Substantia nigra (tissue), 51 donors: ENCODE measurements at places on chromosomes 13 and 19.

- DNase-seq: no peak
These were observed 362.8 kb downstream of the NALCN start for GRCh38 chr13:101053301-101054093.

- peak; percentile 17 for DNase-seq
These were observed 30.4 kb downstream of the ELAVL1 start for GRCh38 chr19:7975037-7975436.

DNA sequence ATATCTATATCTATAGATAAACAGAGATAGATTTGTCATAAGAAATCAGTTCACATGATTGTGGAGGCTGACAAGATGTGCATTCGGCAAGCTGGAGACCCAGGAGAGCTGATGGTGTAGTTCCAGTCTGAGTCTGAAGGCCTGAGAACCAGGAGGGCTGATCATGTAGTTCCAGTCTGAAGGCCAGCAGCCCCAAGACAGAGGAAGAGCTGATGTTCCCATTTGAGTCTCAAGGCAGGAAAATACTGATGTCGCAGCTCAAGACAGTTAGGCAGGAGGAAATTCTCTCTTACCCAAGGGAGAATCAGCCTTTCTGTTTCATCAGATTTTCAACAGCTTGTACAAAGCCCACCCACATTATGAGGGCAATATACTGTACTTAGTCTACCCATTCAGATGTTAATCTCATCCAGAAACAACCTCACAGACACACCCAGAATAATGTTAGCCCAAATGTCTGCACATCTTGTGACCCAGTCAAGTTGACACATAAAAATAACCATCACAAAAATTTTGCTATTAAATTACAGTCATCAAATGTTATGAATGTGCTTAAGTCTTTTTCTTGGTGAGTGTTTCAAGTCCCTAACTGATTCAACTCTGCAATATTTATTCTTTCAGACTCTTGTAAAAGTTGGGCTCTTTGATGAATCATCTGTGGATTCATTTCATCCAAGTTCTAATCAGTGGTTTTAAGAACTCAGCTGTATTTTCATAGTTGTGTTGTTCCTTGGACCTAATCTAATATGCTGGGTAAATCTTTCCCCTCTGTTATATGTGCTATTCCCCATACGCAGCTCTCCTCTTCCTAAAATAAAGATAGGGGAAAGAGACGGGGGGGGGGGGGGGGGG is 22.7 kb upstream of the LRCH1 start:
- no peak for DNase-seq

GRCh38 chr19:16850133-16850532 is 20.9 kb downstream of the SIN3B start:
- DNase-seq: no peak

GRCh38 chr13:78045916-78046315 is 127.3 kb upstream of the EDNRB start:
- DNase-seq: no peak

DNA sequence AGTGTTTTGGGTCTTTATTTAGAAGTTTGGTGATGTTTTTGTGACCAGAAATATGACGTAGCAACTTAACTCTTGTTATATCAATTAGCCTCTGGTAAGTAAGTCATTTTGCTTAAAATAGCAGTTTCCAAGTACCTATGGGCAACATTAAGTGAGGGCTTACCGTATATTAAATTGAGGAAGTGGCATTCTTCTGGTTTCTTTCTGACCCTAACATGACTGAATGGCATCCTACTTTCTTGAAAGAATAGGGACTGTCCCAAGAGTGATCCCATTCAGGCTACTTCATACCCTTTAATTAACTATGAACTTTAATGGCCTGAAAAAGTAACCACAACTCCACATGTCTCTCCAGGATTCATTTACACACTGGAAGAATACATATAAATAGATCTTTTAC is 106.6 kb downstream of the MZT1 start:
- no peak for DNase-seq

DNA sequence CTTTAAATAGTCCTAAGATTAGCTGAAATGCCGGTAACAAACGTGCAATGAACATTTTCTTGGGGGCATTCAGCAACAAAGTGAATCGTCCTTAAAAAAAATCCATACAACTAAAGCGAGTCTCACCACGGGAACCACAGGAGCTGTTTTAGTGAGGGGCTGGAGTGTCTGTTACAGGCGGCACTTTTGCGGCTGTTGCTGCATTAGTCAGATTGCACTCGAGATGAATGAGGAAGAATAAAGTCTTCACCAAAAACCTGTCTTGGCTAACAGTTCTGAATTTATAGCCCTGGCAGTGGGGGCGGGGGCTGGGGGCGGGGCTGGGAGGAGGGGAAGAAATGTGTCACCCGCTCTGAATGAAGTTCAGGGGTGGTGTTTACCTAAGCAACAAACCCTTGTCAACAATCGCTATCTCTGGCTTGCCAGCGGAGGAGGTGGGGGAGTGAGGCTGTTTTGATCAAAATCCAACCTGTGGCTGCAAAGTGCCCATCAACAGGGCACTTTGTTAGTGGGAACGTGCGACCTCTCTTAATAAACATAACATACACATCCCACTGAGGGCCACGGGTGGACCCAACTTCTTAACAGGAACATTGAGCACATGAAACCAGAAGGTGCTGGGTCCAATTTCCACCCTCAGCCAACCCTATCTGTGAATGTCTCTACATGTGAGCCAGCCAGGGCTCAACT is 44.5 kb downstream of the RFX2 start:
- no peak for DNase-seq

GRCh38 chr19:7631577-7631976 is 1.9 kb downstream of the PCP2 start:
- no peak for DNase-seq

DNA sequence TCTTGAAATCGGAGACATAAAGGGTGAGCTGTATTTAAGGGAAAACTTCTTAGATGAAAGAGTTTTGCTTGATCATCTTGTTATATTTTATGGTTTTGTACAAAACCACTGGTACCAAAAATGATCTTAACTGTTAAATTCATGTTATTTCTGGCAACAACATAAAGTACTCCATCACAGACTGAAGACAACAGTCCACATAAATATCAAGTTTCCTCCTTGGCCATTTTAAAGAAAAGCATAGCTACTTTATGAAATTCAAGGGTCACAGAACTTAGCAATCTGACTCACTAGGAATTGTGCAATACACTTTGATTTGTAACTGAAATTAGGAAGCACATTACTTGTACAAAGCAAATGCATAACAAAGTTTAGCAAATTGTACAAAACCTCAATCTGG is 66.3 kb downstream of the TBC1D4 start:
- DNase-seq: no peak

- DNase-seq: no peak
These were observed 23.3 kb downstream of the EXOSC8 start for GRCh38 chr13:37023871-37024270.

GRCh38 chr13:21361706-21362105 is 97.4 kb downstream of the ZDHHC20 start:
- no peak for DNase-seq

GRCh38 chr13:114166381-114167131 is 12.5 kb upstream of the CFAP97D2 start:
- DNase-seq: peak; percentile 84

GRCh38 chr19:56076498-56076897 is 44.6 kb downstream of the ZNF787 start:
- no peak for DNase-seq

DNA sequence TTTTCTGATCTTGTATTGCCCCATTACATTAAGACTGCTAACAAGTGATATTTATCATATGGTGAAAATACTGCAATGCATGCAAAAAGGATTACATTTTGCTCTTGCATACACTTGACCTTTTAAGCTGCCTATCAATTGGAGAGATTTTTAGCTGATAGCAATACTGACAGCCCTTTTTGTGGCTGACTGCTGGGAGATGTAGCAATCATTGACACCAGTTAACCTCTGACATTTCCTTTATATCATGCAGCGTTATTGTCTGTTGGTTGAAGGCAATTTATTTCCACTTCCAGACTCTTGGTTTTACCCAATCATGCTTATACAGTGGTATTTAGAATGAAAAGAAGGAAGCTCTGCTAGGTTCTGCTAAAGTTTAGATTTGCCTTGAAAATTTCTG is 364.0 kb downstream of the LMO7 start:
- no peak for DNase-seq

GRCh38 chr13:94249512-94249911 is 230.0 kb downstream of the DCT start:
- no peak for DNase-seq

GRCh38 chr19:51311351-51312257 is at the start of gene IGLON5:
Gene IGLON5 (plus strand): TSS chr19:51311644. CDS start chr19:51311848, 204 bp downstream.
- DNase-seq: no peak

DNA sequence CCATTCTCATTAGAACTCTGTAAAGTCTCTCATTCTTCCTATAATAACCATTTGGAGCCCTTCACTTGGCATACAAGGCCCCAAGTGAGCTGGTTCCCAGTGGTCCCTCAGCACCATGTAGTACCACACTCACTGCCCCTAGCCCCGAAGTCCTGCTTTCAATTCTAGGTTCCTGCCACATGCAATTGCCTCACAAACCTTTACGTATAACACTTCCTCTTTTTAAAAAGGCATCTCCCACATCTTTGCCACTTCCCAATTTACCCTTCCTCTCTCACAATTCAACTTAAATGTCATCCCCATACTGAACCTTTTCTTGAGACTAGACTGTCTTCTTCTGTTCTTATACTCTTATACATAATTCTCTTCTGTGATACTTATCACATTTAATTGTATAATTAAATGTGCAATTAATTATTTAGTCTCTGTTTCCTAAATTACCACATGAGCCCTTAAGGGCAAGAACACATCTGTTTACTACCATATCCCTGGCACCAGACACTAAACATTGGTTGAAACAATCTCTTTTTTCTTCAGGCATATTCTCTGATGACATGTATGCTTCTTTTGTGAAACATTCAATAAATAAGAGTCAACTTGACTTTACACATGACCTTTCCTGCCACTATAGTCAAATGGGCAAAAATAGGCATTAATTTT is 304.0 kb downstream of the SPRY2 start:
- no peak for DNase-seq
